ENCODE measurements at places on chromosomes 7 and 10.
A peak's percentile ranks its signal among the peaks of the same experiment; 100 is the strongest.

DNA sequence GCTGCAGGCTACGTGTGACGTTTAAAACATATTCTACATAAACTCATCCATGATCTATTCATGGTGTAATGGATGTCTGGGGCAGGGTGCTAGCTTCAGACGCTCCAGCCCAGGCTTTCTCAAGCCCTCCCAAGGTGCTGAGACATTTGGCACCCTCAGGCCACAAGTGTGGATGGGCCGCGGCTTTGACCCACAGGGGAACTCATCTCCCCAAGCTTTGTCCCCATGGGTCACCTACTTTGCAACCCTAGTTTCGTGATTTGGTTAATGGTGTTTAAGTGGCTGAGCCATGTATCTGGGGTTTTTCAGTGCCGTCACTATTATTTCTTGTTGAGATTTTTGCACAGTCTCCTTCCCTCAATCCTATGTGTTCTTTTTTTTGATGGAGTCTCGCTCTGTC lies 66.0 kb downstream of the GRK5 start:
- DNase-seq = no peak

DNA sequence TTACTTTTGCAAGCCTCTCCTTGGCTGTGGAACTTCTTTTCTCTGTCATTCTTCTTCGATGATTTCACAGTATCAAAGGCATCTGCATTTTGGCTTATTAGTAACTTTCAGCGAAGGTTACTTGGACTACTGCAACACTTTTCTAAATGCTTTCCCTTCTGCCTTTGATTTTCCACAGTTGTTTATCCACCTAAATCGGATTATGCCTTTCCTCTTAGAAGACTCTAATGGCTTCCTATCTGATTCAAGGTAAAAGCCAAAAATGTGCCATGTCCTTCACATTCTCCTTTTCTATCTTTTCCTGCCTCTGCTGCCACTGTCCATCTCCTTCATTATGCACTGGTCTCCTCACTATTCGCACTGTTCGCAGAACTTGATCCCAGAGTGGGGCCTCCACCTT lies 1606.3 kb upstream of the LRRTM3 start:
- DNase-seq = no peak

GRCh38 chr7:35277359-35277758 lies 23.5 kb upstream of the TBX20 start:
- no peak for DNase-seq

- no peak for DNase-seq
These were observed 25.3 kb upstream of the NUDCD3 start for GRCh38 chr7:44515590-44516268.

GRCh38 chr10:119509909-119510451 lies 32.5 kb downstream of the RGS10 start:
- DNase-seq = no peak

GRCh38 chr7:147903536-147904218 lies 686.9 kb upstream of the C7orf33 start:
- DNase-seq = no peak

GRCh38 chr10:120369856-120370276 lies 87.2 kb upstream of the PLPP4 start:
- no peak for DNase-seq

- DNase-seq = no peak
These were observed 81.9 kb downstream of the BMPER start for GRCh38 chr7:33986951-33987947.

- no peak for DNase-seq
These were observed 273.9 kb downstream of the RPS24 start for GRCh38 chr10:78307576-78307975.

DNA sequence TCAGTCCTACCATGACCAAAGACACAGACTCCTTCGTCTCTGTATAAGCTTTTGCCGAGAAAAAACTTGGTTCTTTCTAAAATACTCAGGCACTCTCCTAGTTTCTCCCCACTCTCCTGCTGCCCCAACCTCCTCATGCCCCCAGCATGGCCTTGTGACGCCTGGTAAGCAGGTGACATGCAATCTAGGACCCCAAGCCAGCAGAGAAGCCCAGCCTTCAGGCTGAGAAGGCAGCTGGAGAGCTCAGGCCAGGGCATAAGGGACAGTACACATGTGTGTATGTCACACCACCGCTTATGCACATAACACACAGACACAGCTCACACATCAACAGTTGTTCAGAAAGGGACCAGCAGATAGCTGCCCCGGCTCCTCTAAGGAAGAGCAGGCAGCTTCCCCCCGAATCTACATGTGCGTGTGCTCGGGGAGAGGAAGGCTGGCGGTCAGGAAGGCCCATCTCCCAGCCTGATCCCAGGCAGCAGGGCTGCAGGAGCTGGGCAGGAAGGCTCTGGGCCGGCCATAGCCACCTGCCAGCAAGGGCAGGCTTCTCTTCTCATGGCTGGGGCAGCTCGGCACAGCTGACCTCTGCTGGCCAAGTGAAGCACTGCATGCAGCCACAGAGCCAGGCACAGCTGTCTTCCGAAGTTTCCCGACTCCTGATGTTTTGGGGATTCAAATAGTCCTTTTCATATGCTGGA lies 8.5 kb downstream of the DDX56 start:
- peak; percentile 24 for DNase-seq

- DNase-seq = no peak
These were observed 221.0 kb upstream of the KLF6 start for GRCh38 chr10:4006051-4006450.

DNA sequence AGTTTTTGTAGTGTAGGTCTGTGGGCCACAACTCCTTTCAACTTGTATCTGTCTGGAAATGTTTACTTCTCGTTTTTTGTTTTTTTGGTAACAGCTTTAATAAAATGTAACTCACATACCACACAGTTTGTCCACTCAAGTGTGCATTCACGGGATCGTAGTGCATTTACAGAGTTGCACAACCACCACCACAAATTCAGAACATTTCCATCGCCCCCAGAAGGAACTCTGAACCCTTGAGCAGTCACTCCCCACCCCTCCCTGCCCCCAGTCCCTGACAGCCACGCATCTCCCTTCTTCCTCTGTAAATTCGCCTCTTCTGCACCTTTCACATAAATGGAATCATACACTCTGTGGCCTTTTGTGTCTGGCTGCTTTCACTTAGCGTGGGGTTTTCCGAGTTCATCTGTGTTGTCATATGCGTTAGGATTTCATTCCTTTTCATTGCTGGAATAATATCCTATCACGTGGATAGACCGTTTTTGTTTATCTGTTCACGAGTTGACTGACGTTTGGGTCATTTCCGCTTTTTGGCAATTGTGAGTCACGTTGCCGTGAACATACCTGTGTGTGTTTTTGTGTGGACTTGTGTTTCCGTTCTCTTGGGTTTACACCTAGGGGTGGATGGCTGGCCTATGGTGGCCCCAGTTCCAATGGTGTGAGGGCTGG lies 10.3 kb downstream of the JAKMIP3 start:
- DNase-seq = no peak

GRCh38 chr10:124713679-124714255 lies 30.4 kb downstream of the FAM53B start:
- no peak for DNase-seq

- no peak for DNase-seq
These were observed 48.4 kb upstream of the GLI3 start for GRCh38 chr7:42285383-42285824.

DNA sequence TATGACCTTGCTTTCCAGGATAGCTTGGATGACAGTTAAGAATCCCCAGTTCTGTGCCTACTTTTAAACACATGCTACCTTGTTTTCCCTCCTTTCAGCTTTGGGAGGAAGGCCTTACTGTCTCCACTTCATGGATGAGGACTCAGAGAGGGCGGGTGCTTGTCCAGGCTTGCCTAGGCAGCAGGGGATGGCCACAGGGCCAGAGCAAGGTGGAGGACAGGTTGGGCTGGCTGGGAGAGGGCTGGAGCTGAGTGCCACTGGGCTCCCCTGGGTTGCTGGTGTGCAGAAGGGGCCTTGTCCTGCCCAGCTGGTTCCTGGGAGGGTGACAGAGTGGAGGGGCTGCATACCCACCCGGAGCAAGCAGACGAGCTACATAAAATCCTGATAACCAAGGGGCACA lies 117.8 kb downstream of the GRK5 start:
- DNase-seq = no peak

- no peak for DNase-seq
These were observed 3.5 kb upstream of the GHITM start for GRCh38 chr10:84135836-84136235.

- no peak for DNase-seq
These were observed 56.6 kb downstream of the TAF3 start for GRCh38 chr10:7874864-7875263.

- DNase-seq = no peak
These were observed 80.7 kb downstream of the FANK1 start for GRCh38 chr10:125976960-125977605.

DNA sequence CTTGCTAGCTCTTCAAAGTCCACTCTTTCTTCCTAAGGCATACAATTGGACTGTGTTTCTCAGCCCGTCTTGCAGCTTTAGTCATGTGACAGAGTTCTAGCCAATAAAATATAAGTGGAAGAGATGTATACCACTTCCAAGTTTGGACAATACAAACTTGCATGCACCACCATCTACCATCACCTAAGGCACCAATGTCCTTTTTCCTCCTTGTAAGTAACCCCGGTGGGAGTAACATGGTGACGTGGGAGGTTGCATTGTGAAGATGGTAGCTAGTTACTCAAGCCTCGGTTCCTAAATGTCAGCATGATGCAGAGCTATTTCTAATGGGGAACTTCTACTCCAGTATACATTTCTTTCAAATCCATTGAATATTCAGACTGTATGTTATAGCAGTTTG lies 5.3 kb upstream of the CACNB2 start:
- no peak for DNase-seq

GRCh38 chr10:71038921-71039320 lies 150.6 kb upstream of the PCBD1 start:
- DNase-seq = no peak

- DNase-seq = no peak
These were observed 39.6 kb upstream of the ANK3 start for GRCh38 chr10:60429084-60429849.

- DNase-seq = no peak
These were observed 395.1 kb upstream of the GALNT17 start for GRCh38 chr7:70736715-70737460.

GRCh38 chr10:84945791-84946190 lies 617.4 kb downstream of the CCSER2 start:
- DNase-seq = no peak

- no peak for DNase-seq
These were observed 95.5 kb downstream of the DIP2C start for GRCh38 chr10:593901-594457.

GRCh38 chr10:126372396-126372795 lies 15.9 kb downstream of the ADAM12 start:
- DNase-seq = no peak

- DNase-seq = no peak
These were observed 15.7 kb upstream of the CRYGN start for GRCh38 chr7:151455690-151456089.

- DNase-seq = no peak
These were observed 356.4 kb downstream of the ANKRD7 start for GRCh38 chr7:118580743-118581382.

DNA sequence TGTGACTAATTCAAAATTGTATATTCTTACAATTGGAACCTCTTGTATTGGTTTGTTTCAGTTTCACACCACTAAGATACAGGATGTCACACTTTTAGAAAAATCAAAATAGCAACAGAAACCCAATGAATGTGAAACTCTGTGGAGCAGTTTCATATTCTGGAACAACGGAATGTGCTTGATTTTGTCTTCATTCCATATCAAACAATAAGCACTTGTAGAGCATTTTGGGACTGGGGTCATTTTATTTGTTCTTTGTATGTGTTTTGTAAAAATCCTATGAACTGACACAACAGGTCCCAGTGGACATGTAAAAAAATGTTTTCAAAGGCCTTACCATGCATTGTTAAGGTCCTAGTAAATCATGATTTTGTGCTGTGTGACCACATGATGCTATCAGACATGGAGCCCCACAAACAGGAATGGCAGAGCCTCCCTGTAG lies 123.1 kb downstream of the DKK1 start:
- no peak for DNase-seq

- DNase-seq = no peak
These were observed 132.5 kb upstream of the EFCAB10 start for GRCh38 chr7:105713488-105714465.

DNA sequence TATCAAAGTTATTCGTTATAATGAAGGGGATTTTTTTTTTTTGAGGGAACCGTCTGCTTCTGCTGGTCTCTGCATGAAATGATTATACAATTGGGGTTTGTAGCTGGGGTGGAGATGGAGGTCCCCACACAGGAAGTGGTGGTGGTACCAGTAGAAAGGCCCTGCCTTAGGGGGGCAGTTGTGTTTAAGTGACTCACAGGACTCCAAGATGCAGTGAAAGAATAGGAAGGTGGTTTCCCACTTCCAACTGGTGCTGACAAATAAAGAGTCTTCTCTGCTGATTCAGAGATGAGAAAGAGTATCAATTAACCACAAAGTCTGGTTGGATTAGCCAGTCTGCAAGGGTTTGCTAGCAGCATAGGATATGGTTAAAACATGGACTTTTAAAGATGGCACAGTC lies 376.0 kb downstream of the SORCS3 start:
- peak; percentile 1 for DNase-seq

DNA sequence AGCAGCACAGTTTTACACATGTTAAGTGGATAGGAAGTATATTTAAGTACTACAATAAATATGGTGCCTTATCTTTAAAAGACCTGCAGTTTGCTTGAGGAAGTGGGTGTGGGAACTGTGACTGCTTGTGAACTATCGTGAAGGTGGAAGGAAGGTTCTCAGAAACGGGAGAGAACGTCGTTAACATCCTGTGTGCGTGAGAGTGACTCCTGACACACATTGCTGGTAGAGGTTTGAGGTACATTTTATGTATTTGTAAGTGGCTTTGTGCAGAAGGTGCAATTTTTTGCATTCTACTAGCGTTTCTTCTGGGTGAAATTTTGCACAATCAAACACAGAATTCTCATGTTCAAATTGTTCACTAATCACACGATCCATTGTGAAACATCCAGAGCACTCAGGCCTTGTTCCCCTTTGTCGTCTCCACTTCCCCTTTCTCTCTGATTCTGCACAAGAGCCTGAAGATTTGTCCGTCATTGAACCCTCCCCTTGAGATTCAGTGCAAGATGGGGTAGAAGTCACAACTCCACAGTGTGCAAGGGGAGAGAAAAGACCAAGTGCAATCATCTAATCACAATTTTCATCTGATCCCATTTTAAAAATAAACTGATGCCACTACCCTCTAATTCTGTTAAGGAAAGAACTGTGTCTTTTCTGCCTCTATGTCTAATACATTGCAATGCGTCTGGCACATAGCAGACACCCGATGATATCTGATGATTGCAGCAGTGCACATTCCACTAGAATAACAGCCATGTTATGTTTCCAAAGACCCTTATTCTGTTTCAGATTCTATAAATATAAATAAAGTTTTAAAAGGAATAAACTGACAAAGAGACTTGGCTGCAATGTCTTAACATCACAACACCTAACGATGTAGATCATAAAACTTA lies 279.9 kb downstream of the NEBL start:
- no peak for DNase-seq
